Osteoblast (primary cell): ENCODE measurements at places on chromosomes 5 and 9. TPM values are rescaled to one million over a fixed set of nuclear protein-coding genes. Genes with fewer than 3 reads are reported as not detected.

DNA sequence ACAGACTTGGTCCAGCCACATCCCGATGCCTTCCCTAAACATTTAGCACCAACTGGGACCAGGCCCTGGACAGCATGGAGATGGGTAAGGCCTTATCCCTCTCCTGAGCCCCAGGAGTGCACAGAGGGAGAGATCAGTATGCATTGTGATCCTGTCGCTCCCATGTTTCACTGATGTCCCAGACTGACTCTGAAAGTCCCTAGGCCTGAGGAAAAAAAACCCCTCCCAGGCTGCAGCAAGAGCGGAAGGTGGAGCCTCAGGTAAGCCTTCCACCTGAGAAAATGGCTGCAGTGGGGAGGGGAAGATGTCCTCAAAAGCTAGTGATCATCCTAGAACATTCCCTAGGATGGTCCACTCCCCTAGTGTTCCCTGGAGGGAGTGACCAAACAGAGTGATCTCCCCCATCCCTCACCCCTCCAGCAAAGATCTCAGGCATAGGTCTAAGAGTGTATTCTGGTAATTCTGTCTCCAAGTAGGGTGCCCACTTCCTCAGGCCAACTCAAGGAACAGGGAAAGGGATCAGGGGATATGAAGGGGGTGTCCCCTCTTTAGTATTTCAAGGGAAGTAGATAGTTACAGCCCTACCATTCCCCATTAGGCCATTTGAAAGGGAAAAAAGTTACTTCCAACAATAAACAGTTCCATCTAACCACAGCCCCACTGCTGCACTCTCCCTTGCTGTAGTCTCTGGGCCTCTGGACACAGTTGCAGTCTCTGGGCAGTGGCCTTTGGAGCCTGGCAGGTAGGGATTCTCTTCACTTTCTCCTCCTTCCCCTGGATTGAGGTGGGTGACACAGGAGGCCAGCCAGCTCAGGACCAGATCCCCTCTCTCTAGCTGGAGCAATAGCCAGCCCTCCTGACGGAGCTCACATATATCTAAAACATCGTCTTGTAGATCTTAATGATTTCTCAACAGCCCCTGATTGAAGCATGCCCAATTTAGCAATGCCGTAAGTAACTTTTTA lies 6.8 kb upstream of the CXXC5 start:
- no peak overlapping the region for H3K4me3 ChIP-seq
- peaks cover 40% of the 10 kb centered on the region for H3K4me1 ChIP-seq
- no peak overlapping the region for H3K27ac ChIP-seq
- DNase-seq = peak; percentile 91
- no peaks in the 10 kb centered on the region for H3K36me3 ChIP-seq

Gene CATSPER3
- total RNA-seq = 0.29 and 0.36 TPM in 2 replicates

GRCh38 chr5:122704247-122705036 lies 70.4 kb upstream of the SNX2 start:
- no peaks in the 10 kb centered on the region for H3K27me3 ChIP-seq
- no peaks in the 10 kb centered on the region for H3K4me1 ChIP-seq
- DNase-seq = no peak
- H3K36me3 ChIP-seq = no peaks in the 10 kb centered on the region

Gene PCDHGC4
- 2.9 and 3.8 TPM in 2 replicates for total RNA-seq

Gene GSN
- 372 and 405 TPM in 2 replicates for total RNA-seq

- H3K4me3 ChIP-seq = no peak overlapping the region
- no peak overlapping the region for H3K27ac ChIP-seq
- H3K36me3 ChIP-seq = no peaks in the 10 kb centered on the region
- DNase-seq = no peak
- H3K27me3 ChIP-seq = no peaks in the 10 kb centered on the region
- no peaks in the 10 kb centered on the region for H3K4me1 ChIP-seq
Observed at GRCh38 chr5:90263102-90263820, 146.3 kb downstream of the CETN3 start.

Gene KIF3A
- total RNA-seq = 8.5 and 12.7 TPM in 2 replicates

GRCh38 chr9:93603011-93603410 lies 26.6 kb downstream of the PHF2 start:
- no peak overlapping the region for H3K27ac ChIP-seq
- H3K27me3 ChIP-seq = no peaks in the 10 kb centered on the region
- H3K36me3 ChIP-seq = no peaks in the 10 kb centered on the region
- H3K4me3 ChIP-seq = no peak overlapping the region
- no peaks in the 10 kb centered on the region for H3K4me1 ChIP-seq
- DNase-seq = no peak

- no peaks in the 10 kb centered on the region for H3K4me1 ChIP-seq
- DNase-seq = no peak
- H3K36me3 ChIP-seq = no peaks in the 10 kb centered on the region
- H3K27ac ChIP-seq = no peak overlapping the region
Observed at GRCh38 chr5:142453932-142454331, 129.1 kb upstream of the SPRY4 start.

- no peaks in the 10 kb centered on the region for H3K36me3 ChIP-seq
- no peak for DNase-seq
- H3K27me3 ChIP-seq = no peaks in the 10 kb centered on the region
- H3K27ac ChIP-seq = no peak overlapping the region
Observed at GRCh38 chr5:167309941-167310517, 981.4 kb upstream of the WWC1 start.

DNA sequence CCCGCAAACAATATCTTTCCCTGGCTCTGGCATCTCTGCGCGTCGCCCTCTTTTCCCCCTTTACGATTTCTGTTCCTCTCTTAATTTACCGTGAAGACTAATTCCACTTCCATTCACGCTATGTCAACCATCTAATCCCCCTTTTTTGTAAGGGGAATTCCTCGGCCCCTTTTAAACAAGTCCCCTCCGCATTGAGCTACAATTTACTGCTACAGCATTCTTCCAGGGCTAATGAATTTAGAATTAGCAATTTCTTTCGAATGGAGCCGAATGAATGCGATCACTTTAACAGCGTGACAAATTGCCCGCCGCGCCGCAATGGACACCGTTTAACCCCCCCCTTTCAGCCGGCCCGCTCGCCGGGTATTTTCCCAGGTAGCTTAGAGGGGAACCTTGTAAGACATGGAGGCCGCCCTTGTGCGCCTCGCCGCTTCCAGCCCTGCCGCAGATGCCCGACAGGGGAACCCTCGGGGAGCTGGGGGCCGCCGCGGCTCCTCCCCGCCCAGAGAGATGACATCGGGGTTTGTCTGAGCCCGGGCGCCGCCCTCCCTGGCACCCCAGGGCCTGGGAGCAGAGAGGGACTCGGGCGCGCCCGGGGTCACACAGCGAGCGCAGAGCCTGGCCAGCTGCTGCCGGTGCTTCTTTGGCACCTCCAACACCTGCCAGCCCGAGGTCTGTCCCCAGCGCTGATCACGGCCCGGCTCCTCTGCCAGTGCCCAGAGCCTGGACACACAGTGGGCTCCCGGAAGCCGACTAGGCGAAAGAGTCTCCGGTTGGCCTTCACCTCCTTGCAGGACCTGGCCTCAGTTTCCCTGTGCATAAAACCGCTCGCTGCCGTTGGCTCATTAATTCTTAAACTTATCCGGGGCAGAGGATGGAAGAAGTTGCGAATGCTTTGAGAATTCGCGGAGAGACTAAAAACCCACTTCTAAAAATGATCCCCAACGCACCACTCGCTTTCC lies 1.3 kb downstream of the PRDM12 start:
- H3K27me3 ChIP-seq = peaks cover 75% of the 10 kb centered on the region
- no peaks in the 10 kb centered on the region for H3K4me1 ChIP-seq
- no peaks in the 10 kb centered on the region for H3K36me3 ChIP-seq
- H3K27ac ChIP-seq = no peak overlapping the region
- no peak overlapping the region for H3K4me3 ChIP-seq

Gene OR1J2
- total RNA-seq = 0.29 TPM in 1 of 2 replicates, not detected in the other

Gene MARVELD2
- total RNA-seq = 7.7 and 9.4 TPM in 2 replicates

Gene NUDT12
- 14.7 and 16.3 TPM in 2 replicates for total RNA-seq

GRCh38 chr5:76283670-76284069 lies 119.4 kb upstream of the IQGAP2 start:
- no peak overlapping the region for H3K4me3 ChIP-seq
- H3K27me3 ChIP-seq = no peaks in the 10 kb centered on the region
- DNase-seq = no peak
- no peak overlapping the region for H3K27ac ChIP-seq
- no peaks in the 10 kb centered on the region for H3K36me3 ChIP-seq

Gene PDE6A
- under 0.01 TPM in 2 replicates for total RNA-seq

Gene KIF24
- 1.8 TPM in 2 replicates for total RNA-seq

DNA sequence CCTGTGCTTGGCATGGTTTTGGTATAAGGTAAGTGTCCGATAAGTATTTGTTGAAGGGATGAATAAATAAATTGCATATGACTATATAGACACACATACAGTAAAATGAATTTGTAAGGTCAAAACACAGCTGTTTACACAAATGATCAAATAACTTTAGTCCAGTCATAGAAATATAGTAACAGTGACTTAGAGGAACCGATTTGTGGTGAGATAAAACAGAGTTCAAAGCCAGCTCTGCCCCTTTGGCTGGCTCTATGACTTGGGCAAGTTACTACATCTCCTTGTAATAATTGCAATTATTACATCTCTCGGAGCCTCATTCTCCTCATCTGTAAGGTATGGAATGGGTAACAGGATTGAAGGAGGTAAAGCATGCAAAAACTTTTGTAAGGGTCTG lies 384.0 kb downstream of the PLK2 start:
- no peaks in the 10 kb centered on the region for H3K27me3 ChIP-seq
- no peak overlapping the region for H3K27ac ChIP-seq
- peak; percentile 59 for DNase-seq
- no peaks in the 10 kb centered on the region for H3K36me3 ChIP-seq
- H3K4me3 ChIP-seq = no peak overlapping the region
- no peaks in the 10 kb centered on the region for H3K4me1 ChIP-seq

- H3K4me1 ChIP-seq = peaks cover 23% of the 10 kb centered on the region
Observed at GRCh38 chr5:57844410-57844809, 361.8 kb upstream of the ACTBL2 start.

- no peaks in the 10 kb centered on the region for H3K36me3 ChIP-seq
- H3K4me1 ChIP-seq = no peaks in the 10 kb centered on the region
- no peak for DNase-seq
- H3K27me3 ChIP-seq = no peaks in the 10 kb centered on the region
- H3K27ac ChIP-seq = no peak overlapping the region
Observed at GRCh38 chr9:15763371-15763770, 210.5 kb downstream of the CCDC171 start.

- DNase-seq = peak; percentile 71
- H3K4me1 ChIP-seq = peaks cover 6% of the 10 kb centered on the region
- peak overlapping the region; percentile 59 for H3K27ac ChIP-seq
- no peak overlapping the region for H3K4me3 ChIP-seq
- H3K36me3 ChIP-seq = no peaks in the 10 kb centered on the region
Observed at GRCh38 chr9:104232781-104233341, 138.8 kb downstream of the SMC2 start.

DNA sequence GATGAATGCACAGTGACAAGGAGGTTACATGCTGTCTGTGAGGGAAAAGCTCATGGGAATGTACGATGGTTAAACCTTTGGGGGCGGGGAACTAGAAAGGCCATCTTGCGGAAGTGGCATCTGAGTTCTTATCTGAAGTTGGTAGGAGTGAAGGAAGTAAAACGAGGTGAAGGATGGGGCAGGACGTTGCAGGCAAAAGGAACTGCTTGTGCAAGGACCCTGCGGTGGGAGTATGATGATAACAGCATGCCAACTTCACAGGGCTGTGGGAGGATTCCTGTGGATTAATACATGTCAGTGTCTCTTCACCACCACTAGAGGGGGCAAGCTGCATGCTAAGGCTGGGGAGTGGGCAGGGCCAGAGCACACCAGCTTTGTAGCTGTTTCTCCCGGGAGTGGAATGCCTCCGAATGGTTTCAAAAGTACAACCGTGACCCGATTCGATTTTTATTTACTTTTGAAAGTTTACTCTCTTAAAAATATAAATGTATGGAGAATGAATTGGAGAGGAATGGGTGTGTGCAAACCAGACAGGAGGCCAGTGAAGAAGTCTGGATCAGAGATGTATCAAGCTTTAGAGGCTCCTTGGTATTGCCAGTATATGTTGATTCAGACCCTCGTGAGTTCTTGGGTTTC lies 62.5 kb downstream of the CYFIP2 start:
- peak overlapping the region; percentile 57 for H3K4me3 ChIP-seq
- no peak overlapping the region for H3K27ac ChIP-seq

DNA sequence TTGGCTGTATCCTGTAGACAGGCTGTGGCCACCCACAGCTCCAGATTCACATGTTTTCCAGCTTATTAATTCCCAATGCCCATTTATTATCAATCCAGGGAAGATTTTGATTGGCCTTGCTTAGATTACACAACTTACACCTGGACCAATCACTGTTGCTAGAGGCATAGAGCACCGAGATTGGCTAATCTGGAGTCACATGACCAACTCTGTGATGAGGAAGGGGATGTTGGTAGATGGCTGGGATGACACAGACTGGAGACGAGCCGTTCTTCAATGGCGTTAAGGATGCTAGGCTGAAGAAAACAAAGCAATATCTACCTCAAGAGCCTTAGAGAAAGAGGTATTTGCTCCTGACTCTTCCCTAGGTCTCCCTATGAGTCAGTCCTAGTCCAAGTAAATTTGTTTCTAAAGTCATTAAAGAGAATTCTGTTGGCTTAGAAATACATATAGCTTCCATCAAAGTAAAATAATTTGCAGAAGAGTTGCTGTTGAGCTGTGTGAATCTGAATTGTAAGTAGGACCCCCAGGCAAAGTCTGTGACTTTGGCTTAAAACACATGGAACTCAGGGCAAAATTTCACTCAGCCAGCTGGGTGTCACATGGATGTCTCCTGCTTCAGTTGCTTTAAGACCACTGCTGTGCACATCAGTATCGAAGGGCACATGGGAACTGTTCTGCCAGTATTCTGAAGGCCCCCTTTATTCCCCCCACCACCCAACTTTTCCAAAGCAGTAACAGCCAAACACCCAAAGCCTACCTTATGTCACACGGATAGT lies 326.4 kb upstream of the KLF4 start:
- H3K4me1 ChIP-seq = peaks cover under 1% of the 10 kb centered on the region
- H3K27me3 ChIP-seq = no peaks in the 10 kb centered on the region
- no peak for DNase-seq
- no peaks in the 10 kb centered on the region for H3K36me3 ChIP-seq
- H3K27ac ChIP-seq = no peak overlapping the region
- no peak overlapping the region for H3K4me3 ChIP-seq
